T-helper 22 cell (primary cell): ENCODE measurements at places on chromosomes 3 and 15.

- no peak for DNase-seq
Measured at GRCh38 chr3:72664184-72664975, 183.9 kb downstream of the SHQ1 start.

GRCh38 chr15:67914537-67915460 lies 75.0 kb upstream of the RNU6-1 start:
- no peak for DNase-seq

GRCh38 chr3:143301031-143301901 lies 181.7 kb downstream of the CHST2 start:
- DNase-seq: no peak

GRCh38 chr3:122890077-122890719 lies 95.3 kb downstream of the SLC49A4 start:
- no peak for DNase-seq

DNA sequence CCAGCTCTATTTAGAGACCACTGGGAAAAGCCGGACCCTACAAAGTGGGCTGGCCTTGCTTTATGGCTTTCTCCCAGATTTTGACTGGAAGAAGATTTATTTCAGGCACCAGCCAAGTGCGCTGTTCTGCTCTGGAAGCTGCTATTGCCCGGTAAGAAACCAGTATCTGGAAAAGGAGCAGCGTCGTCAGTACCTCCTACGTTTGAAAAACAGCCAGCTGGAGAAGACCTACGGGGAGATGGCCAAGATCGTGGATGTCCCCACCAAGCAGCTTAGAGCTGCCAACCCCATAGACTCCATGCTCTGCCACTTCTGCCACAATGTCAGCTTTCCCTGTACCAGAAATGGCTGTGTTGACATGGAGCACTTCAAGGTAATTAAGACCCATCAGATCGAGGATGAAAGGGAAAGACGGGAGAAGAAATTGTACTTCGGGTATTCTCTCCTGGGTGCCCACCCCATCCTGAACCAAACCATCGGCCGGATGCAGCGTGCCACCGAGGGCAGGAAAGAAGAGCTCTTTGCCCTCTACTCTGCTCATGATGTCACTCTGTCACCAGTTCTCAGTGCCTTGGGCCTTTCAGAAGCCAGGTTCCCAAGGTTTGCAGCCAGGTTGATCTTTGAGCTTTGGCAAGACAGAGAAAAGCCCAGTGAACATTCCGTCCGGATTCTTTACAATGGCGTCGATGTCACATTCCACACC lies 60.9 kb downstream of the PXYLP1 start:
- DNase-seq: no peak

GRCh38 chr15:34904527-34904926 lies 65.0 kb downstream of the AQR start:
- no peak for DNase-seq

DNA sequence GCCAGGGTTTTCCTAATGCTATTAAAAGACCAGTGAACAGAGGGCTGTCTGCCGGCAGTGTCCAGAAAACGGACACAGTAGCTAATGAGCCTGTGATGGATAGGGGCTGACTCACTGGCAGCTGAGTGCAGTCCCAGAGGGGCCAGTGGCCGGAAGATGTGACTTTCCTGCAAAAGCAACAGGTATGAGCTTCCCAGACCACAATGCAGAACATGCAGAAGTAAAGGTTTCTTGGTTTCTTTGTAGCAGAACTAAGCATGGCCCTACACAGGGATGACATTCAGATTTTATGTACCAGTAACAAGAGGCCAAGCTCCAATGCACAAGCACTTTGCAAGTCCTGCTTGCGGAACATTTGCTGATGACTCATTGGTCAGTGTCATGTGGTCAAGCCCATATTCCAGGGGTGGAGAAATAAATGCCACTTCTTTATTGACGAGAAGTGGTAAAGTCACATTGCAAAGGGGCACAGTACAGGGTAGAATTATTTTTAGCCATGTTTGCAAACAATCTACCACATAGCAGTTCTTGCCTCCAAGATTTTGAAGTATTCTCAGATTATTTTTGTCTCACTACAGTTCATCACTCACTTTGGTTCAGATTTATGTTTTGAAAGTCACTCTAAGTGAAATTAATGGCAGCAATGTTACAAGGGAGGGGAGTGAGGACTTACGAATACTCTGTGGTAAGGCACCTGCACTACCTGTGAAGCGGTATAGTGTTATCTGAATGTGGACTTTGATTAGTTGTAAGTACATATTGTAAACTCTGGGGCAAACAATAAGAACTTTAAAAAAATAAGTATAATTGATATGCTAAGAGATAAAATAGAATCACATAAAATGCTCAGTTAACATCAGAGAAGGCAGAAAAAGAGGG lies 263.3 kb downstream of the ABHD5 start:
- DNase-seq: no peak

DNA sequence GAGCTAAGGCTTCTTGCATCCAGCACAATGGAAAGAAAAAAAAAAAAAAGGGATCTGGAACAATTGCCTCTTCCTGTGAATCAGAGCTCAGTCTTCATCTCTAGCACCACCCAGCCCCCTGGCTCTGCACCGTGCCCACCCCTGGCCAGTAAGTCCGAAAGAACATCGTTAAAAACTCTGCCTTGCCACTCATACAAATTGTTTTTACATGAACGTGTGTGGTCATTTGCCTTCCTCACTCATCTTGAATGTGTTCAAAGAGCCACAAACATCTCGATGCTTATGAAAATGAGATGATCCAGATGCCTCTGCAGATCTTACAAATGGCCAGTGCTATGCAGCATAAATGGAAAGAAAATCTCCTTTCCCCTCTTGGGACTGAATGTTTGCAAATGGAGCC lies 400.0 kb upstream of the PPP2R3A start:
- DNase-seq: no peak

GRCh38 chr3:145286937-145287336 lies 874.0 kb downstream of the PLOD2 start:
- DNase-seq: no peak

DNA sequence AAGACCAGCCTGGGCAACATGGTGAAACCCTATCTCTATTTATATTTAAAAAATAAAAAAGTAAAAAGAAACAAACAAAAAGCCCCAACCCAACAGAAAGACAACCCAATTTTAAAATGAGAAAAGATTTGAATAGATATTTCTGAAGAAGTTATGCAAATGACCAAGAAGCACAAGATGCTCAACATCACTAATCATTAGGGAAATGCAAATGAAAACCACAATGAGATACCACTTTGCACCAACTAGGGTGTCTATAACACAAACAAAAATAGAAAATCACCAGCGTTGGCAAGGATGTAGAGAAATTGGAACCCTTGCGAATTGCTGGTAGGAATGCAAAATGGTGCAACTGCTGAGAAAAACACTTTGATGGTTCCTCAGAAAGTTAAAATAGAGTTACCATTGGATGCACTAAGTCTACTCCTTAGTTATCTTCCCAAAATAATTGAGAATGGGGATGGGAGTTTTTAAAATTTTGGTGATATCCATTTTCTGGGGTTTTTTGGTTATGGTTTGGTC lies 45.8 kb upstream of the CCNB2 start:
- DNase-seq: no peak

GRCh38 chr3:5069627-5070026 lies 52.5 kb upstream of the ARL8B start:
- no peak for DNase-seq

DNA sequence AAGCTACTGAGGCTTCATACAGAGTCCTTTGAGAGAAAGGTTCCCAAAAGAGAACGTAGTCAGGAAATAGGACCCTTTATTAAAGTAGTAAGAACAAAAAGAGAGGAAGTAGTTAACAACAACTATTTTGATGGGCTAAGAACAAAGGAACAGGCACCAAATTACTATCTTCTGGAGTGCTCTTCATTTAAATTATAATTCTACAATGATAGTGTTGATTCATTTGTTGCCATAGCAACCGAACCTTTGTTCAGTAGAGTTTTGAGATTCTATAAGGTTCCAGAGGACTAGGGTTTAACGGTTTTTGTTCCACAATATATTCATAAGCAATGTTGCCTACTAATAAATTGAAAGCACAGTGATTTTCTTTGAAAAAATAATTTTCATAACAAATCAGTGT lies 78.8 kb downstream of the CMSS1 start:
- no peak for DNase-seq
